HepG2 (cell line): ENCODE measurements at places on chromosomes 4 and X. TPM values are rescaled to one million over a fixed set of nuclear protein-coding genes. Genes with fewer than 3 reads are reported as not detected.

DNA sequence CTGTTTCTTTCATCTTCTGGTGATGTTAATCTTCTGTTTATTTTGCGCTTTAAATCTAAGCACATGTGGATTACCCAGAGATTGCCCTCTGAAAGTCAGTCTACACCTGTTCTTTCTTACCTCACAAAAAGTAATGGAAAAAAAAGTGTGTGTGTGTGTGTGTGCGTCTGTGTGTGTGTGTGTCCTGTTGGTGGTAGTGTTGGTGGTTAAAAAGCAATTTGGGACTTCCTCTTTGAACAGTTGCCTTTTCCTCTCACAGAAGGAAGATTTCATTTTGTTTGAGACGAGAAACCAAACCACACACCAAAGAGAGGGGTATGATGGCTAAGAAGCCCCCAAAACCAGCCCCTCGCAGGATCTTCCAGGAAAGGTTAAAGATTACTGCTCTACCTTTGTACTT lies at the start of gene STAP1:
STAP1 (plus strand) TSS at position 235 of the 400 bp plus-strand sequence; CDS start at position 318, 83 bp downstream.
- DNase-seq = no peak

DNA sequence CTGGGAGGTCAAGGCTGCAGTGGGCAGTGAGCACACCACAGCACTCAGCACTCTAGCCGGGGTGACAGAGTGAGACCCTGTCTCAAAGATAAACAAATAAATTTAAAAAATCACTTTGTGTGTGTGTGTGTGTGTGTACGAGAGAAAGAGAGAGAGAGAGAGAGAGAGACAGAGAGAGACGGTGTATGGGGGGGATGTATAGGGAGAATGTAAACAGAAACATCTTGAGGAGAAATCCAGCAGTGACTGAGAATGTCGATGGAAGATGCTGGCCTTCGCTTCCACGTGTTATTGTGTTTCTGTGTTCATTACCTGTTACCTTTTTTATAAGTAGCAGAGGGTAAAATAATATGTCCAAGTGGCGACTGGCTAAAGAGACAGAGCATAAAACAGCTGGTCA lies 23.6 kb upstream of the RBPJ start:
- no peak for DNase-seq

Gene ANXA3
- 6.9 and 8.1 TPM in 2 replicates for polyA plus RNA-seq

Gene BCOR
- 14.3 and 15.2 TPM in 2 replicates for polyA plus RNA-seq

Gene HADH
- 22.8 and 29.6 TPM in 2 replicates for polyA plus RNA-seq

Gene AMOT
- polyA plus RNA-seq = 0.13 and 0.39 TPM in 2 replicates

Gene RIBC1
- 0.04 TPM in 1 of 2 replicates, not detected in the other for polyA plus RNA-seq

- no peak for DNase-seq
These were observed 86.2 kb downstream of the MTMR1 start for GRCh38 chrX:150779385-150779784.

Gene TBC1D8B
- polyA plus RNA-seq = 4.0 and 6.2 TPM in 2 replicates
